ENCODE measurements at places on chromosomes 3 and 15.

GRCh38 chr3:62332017-62332416 is 41.3 kb downstream of the FEZF2 start:
- no peak for DNase-seq

- DNase-seq = no peak
Measured at GRCh38 chr3:103918336-103918735, 1448.4 kb upstream of the ALCAM start.

DNA sequence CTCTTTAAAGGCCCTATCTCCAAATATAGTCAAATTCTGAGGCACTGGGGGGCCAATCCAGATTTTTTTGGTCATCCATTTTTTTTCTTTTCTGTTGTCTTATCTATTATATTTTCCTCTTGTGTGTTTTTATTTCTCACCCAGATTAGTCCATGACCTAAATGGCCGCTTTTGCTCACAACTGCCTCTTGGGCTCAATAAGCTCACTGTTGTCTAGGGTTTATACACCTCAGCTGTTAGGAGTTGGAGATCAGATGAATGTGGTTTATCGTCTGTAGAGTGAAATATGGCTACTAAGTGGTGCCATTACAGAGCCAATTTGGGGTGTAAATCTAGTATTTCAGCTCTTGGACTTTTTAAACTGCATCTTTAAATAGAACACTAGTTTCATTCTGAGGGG is 173.3 kb downstream of the GHSR start:
- DNase-seq = no peak

DNA sequence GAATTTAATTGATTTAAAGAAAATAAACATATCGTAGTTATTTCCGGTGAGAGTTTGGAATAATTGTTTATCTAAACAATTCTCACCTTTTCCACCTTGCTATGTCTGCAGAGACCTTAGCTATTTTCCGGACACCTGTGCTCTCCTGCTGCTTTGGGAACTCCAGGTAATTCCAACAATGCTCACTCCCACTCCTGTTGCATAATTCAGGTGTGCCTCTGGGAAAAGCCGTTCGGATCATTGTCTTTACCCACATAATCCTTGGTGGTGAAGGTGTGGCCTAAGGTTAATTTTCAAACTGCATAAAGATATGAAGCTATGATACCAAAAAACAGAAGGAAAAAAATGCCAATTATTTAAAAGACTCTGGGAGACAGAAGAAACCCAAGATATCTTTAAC is 59.4 kb downstream of the LDHAL6B start:
- DNase-seq = no peak

GRCh38 chr15:32844118-32844711 is 126.4 kb downstream of the GREM1 start:
- DNase-seq = no peak

DNA sequence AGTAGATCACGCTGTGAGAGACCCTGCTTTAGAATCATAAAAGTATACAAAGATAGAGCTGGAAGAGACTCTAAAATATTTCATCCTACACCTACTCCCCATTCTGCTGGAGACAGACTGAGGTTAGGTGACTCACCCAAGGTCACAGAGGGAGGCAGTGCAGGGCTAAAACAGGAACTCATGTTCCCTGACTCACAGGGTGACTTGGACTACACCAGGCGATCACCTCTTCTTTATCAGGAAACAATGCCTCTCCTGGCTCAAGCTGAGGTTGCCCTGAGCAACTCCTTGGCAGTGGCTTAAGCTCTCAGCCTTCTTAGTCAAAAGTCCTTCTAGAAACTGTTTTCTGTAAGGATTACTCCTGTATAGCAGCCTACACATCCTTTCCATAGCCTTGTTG is 26.4 kb upstream of the TNFAIP8L3 start:
- DNase-seq = peak; percentile 67

- no peak for DNase-seq
Measured at GRCh38 chr15:62896380-62896866, 146.1 kb upstream of the TPM1 start.

GRCh38 chr3:54067055-54067698 is 55.2 kb upstream of the CACNA2D3 start:
- DNase-seq = peak; percentile 13

DNA sequence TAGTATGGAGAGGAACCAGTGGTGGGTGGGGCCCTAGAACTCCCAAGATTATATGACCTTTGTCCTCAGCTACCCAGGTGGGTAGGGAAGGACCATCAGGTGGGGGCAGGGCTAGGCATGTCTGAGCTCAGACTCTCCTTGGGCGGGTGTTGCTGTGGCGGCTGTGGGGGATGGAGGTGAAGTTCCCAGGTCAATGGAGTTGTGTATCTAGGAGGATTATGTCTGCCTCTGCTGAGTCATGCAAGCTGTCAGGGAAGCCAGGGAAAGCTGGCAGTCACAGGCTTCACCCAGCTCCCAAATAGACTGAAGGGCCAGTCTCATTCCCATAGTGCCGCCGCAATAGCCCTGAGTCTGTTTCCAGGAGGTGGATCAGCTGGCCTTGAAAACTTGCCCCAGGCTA is 139.7 kb upstream of the CFAP20DC start:
- no peak for DNase-seq

DNA sequence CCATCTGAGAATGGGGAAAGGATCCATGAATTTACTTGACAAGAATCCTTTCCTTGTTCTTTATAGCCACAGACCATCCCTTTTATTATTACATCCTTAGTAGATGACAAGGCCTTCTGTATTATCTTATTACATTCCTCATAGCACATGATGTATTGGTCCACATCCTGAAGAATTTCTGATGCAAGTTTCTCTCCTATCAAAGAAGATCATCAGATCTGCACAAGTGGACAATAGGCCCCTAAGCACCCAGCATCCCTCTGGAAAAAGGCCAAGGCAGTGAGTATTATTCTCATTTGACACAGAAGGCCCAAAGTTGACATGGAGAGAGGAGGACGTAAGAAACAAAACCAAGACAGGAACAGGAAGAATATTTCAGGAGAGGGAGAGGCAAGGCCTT is 31.4 kb downstream of the MYL3 start:
- no peak for DNase-seq

GRCh38 chr3:24680214-24680967 is 185.7 kb upstream of the THRB start:
- peak; percentile 49 for DNase-seq

DNA sequence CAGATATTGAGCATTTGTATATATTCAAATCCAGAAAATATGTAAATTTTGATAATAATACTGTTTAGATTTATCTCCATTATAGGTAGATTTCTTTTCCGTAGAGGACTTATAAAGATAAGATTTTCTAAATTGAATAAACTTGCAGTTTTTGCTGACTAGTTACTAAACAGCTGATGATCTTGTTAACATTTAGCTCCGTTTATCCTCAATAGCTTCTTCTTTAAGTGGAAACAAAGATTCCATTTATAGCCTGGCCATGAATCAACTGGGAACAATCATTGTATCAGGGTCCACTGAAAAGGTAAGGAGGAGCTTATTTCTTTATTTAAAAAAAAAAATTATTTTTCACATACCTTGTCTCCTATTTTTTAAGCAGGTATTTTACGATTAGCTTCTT is 16.7 kb downstream of the WDR48 start:
- no peak for DNase-seq

DNA sequence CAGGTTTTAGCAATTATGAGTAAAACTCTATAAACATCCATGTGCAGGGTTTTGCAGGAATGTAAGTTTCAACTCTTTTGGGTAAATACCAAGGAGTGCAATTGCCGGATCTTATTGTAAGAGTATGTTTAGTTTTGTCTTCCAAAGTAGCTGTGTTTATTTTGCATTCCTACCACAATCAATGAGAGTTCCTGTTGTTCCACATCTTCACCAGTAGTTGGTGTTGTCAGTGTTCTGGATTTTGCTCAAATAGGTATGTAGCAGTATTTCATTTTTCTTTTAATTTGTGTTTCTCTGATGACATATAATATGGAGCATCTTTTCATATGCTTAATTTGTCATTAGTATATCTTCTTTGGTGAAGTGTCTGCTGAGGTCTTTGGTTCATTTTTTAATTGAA is 185.1 kb upstream of the GALNT15 start:
- DNase-seq = no peak

GRCh38 chr3:190322604-190323245 is 479 bp upstream of the CLDN1 start:
- DNase-seq = peak; percentile 6

DNA sequence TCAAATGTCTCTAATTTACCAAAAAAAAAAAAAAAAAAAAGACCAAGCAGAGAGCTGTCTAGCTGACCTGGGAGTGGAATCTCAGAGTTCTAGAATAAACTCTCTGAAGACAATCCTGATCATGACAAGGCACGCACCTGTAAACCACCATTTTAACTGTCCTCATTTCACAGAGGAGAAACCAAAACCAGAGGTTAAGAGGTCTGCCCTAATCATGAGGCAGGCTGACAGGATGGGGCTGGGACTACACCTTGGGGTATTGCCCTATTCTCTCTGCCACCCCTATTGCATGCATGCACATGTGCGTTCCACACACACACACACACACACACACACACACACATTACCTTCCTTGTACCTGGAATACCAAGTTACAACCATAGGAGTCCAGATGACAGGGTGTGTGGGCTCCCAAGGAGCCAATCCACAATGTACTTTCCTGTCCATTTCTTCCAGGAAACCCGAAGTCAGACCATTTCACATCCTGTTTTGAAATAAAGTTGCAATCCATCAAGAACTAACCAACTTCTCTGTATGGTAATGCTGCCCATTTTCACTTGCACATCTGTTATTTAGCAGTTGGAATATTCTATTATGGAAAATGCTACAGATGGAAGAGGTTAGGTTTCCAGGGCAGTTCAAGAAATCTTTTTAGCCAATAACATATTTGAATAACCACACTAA is 34.6 kb downstream of the HSPBAP1 start:
- DNase-seq = peak; percentile 83

GRCh38 chr3:81602781-81603180 is 158.7 kb downstream of the GBE1 start:
- no peak for DNase-seq

DNA sequence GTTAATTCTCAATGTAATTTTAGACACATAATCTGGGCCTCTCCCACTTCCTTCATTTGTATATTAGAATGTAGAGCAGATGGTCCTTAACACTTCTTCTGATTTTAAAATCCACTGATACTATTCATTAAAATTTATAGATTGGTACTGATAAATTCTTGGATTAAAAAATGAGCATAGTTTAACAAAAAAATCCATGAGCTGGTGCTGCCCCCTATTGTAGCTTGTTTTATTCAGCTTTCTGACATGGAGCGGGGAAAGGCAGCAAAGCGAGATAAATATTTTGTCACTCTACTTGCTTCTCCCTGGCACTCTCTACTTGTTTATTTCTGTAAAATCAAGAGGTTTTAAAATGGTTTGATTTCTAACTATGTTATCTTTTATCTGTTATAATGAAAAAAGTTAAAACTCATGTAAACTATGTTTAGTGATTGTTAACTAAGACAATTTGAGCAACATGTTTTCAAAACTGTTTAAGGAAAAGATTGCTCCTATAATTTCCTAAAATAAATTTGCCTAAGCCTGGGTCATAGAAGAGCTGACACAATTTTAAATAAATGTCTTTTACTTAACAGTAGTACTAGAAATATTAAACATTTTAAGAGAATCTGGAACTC is 26.5 kb upstream of the PLOD2 start:
- no peak for DNase-seq

DNA sequence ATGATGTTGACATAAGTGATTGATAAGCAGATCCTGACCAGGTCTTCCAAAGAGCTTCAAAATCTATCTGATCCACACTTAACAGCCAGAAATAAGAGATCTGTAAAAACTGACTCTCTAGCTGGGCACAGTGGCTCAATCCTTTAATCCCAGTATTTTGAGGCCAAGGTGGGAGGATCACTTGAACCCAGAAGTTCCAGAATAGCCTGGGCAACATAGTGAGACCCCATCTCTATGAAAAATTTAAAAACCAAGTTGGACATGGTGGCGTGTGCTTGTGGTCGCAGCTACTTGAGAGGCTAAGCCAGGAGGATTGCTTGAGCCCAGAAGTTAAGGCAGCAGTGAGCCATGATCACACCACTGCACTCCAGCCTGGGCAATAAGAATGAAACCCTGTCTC is 43.6 kb downstream of the PIGB start:
- no peak for DNase-seq

GRCh38 chr15:42726114-42726513 is 10.8 kb downstream of the CDAN1 start:
- no peak for DNase-seq

DNA sequence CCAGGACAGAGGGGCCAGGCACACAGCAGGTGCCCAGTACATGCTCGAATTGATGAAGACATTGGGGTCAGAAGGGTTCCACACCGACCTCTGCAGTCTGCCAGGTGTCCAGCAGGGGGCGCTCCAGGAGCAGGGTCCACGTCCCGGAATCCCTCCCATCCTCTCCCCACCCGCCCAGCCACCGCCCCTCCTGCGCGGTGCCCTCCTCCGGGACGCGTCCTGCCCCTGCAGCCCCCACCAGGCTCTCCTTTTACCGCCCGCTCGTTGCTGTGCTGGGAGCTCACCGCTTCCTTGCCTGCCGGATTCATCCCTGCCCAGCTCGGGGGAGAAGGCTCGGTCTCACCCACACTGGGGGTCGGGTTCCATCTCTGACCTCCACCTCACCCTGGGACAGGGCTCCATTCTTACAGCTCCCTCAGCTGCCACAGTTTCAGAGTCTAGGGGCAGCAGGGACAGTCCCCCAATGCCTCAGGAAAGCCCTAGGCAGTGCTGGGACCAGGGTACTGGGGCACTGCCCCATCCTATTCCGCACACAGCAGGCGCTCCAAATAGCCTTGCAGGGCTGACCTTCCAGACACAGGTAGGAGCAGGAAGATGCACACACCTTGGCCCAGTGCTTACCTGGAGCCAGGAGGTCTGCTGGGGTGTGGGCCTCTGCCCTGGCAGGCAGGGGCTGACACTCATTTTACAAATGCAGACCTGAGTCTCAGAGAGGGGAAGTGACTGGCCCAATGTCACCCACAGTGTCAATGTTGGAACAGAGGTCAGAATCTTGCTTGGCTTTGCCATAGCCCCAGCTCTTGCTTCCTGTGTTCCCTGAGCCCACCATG is 31.0 kb downstream of the GRIP2 start:
- DNase-seq = no peak

- DNase-seq = no peak
Measured at GRCh38 chr3:29412110-29412509, 131.2 kb downstream of the RBMS3 start.

DNA sequence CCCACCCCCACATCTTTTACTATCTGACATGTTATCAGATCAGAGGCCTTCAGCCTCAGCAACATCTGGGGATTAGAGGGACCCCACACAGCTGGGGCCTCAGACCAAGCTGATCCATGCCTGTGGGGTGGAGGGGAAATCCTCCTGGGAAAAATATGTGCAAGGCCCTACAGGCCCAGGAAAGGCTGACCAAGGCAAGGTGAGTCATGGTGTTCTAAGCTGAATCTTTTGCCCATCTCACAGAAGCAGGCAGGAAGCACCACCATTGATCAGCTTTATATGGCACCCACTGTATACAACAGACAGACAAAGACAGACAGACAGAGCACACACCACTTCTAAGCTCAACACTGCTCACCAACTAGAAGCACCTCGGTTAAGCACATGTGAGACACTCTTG is 12.4 kb upstream of the PARP6 start:
- DNase-seq = no peak
